Gastrocnemius medialis (tissue), 4 donors: ENCODE measurements at places on chromosomes 2 and 18.
A peak's percentile ranks its signal among the peaks of the same experiment; 100 is the strongest.

DNA sequence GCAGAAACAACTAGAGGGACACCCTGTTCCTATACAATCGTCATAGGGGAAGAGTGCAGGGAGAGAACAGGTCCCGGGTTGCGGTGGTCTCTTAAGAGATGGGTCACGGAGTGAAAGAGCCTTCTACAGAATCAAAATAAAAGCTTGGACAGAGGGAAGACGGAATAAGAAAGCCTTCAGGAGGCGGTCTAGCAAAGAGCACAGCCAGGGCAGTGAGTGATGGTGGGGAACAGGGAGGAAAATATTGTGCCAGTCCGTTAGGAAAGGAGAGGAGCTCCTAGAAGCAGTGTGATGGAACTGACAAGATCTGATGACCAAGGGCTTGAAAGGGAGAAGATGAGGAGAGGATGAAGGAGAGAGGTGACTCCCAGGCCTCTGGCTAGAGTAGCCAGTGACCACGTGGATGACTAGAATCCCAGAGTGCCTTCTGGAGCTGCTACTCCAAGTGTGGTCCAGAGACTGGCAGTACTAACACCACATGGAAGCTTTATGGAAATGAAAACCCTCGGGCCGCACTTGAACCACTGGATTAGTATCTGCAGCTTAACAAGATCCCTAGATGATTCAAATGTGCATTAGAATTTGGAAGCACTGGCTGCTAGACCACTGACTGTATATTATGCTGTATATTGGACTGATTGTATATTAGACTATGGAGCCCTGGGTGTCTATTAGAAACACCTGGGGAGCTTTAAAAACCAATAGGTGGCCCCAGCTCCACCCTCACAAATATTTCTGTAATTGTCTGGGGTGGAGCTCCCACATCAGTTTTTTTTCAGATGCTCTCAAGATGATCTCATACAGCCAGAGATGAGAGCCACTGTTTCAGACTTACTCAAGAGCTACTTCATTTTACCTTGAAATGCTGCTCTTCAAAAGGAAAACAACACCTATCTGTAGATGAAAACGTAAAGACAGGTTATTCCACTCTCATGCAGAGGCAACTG, 1.1 kb upstream of the EVA1A start:
- DNase-seq: no peak

DNA sequence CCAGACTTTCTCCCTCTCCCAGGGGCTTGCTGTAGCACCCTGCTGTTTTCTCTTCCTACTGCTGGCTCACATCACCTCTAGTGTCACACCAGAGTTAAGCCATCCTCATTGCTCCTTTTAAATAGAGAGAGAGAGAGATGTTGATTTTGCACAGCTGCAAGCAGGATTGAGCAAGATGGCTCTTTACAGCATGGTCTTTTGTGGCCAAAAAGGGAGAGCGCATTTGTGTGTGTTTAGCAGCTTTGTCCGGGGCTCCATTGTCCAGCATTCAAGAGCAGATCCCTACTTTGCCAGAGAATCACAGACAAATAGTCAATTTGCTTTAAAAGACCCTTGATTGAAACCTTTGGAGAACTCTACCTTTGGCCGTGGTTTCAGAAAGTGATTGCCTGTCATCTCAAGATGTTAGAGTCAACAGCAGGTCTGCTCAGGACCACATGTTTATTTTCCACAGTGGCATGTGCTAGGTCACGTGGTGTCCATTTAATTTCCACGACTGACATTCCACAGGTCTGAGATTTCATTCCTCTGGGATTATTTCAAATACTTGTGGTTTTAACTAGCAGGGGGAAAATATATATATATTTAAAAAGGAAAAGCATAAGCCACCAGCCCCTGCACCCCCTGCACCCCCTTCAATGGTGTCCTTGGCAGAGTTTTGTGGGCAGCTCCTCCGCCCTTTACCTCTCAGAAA, 359.9 kb upstream of the SLC14A2 start:
- peak; percentile 18 for DNase-seq

DNA sequence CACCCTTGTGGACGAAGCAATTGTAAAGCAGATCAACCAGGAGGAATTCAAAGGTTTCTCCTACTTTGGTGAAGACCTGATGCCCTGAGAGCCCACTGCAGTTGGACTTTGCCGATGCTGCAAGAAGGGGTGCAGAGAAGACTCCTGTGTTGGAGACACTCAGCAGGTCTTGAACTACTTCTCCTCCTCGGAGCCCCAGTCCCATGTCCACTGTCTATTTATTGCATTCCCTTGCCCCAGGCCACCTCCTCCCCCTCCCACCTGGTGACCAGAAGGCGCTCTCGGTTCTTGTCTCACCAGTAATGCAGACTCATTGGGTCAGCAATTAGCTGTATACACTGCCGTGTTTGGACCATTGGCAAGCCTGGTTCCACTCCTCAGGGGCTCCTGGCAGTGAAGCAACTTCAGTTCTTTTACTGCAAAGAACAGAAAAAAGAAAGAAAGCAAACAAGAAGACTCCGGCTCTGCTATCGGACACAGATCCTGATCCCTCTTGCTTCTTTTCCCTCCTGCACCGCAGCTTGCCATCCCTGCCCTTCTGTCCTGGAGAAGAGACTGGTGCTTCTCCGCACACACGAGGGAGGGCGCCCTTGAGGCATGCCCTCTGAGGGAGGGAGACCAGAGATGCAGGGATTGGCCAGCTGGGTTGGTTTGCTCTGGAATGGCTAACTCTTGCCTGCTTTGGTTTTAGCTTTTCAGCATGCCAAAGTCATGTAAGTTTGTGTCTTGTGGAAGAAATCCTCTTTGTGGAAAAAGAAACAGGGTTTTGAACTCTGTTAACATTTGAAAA, 112.2 kb upstream of the EPAS1 start:
- DNase-seq: no peak

- no peak for DNase-seq
Measured at GRCh38 chr2:75595541-75596395, 35.0 kb upstream of the EVA1A start.

- no peak for DNase-seq
Measured at GRCh38 chr2:109374548-109375130, 239.1 kb downstream of the SEPTIN10 start.

DNA sequence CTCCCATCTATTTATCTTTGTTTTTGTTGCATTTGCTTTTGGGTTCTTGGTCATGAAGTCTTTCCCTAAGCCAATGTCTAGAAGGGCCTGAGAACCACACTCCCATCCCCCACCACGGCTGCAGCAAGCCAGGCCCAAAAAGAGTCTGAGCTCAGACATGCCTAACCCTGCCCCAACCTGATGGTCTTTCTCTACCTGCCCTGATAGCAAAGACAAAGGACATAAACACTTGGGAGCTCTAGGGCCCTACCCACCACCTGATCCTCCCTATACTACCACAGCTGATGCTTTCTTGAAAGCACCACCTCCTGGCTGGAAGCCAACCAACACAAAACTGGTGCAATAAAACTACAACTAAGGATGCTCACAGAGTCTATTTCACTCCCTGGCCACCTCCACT, 233.4 kb downstream of the WDR7 start:
- no peak for DNase-seq

DNA sequence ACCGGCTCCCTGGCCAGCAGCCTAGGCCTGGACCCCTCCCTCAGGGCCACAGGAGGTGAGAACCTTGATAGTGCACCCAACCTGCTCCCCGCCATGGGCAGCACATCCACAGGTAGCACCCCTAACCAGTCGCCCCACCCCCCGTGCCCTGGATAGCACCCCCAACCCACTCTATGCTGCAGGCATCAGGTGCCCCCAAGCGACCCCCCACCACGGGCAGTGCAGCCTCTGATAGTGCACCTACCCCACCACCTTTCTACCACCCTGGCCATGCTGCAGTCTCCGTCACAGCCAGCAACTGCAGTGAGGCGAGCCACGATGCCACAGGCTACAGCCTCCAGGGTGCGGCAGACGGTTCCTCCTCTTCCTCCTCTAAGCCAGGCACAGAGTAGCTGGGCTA, 55.6 kb downstream of the SOWAHC start:
- no peak for DNase-seq

DNA sequence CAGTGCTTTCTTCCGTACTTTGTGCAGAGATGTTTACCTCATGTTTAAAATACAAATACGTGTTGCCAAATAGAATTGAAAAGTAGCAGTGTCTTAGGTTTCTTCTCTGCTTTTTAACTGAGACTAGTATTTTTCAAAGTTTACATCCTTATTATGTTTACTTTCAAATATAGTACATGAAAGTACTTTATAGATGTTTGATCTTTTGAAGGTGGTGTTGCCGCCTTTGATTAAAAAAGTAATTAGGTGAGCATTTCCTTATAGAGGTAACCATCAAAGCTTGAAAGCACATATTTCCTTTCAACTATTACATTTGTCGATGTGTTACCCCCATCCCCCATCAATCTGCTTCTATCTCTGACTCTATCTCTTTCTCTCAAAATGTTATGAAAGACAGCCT, 87.0 kb downstream of the CERS6 start:
- DNase-seq: no peak

GRCh38 chr18:75507636-75508035, 80.1 kb upstream of the SMIM21 start:
- DNase-seq: no peak

GRCh38 chr18:5619376-5619775, 75.6 kb upstream of the EPB41L3 start:
- no peak for DNase-seq

- DNase-seq: no peak
Measured at GRCh38 chr18:48260237-48260636, 148.9 kb downstream of the ZBTB7C start.

DNA sequence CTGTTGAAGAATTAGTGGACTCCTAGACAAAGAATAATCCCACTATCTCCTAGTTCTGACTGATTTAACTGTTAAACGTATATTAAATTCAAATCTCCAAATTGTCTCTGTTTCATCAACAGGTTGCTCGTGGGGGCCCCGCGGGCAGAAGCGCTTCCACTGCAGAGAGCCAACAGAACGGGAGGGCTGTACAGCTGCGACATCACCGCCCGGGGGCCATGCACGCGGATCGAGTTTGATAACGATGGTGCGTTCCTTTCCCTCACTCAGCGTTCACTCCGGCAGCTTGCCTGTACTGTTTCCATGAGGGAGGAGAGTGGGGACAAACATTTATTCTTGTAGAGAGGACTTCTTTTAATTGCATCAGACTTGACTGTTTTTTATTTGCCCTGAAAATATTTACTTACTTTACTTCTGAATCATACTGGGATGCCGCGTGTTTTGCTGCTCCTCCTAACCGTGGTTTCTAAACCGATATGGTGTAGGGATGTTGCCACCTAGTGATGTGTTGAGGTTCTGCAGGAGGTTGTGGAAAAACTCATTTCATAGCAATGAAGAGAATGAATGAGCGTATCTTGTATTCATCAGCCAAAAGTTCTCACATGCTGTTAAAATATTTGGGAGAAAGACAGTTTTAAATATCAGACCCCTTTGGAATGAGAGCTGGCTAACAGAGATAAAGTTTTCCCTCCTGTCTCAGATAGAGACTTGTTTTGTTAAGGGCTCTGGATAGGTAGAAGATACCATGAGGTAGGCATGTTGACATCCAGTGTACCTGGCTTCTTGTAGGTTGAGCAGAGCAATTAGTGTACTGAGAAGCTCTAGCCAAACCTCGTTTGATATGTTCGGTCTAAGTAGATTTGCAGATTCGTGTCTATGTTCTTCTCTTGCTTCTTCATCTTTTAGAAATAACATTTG, 38.3 kb downstream of the ITGA6 start:
- DNase-seq: peak; percentile 43

DNA sequence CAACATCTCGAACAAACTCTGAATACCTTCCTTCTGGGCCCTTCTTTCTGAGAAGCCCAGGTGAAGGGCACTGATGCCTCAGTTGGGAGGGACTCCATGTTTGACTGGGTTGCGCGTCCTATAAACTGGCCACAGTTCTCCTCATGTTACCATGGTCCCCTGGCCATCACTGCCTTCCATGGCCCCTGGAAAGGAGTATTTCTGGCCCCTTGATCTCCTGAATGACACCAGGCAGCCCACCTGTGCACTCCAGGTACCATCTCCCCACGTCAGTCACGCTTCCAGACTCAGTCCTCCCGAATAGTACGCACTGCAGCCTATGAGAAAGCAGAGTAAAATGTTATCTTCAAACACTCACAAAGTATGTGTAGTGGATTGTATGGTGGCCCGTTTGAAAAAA, 73.9 kb downstream of the ACKR3 start:
- DNase-seq: no peak

GRCh38 chr2:176001916-176002687, at the start of gene LNPK:
LNPK (minus strand) TSS chr2:176002267; CDS start chr2:175995584, 6,683 bp downstream.
- DNase-seq: peak; percentile 89

DNA sequence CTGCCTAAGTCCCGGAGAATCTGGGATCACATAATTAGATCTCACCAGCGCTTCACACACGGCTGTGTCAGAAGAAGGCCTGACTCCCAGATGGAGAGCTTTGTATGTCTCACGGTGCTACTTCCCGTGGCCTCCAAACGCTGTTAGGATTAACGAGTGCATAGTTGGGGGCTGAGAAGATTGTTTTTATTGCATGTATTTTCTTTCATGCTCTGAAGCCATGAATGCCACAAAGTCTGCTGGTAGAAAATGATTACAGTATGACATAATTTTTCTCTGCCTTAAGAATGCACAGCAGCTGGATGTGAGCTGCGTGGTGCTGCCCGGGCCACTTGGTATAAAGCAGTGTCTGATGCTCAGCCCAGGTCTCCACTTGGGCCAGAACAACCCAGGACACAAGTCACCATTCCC, 166.5 kb downstream of the SEPTIN10 start:
- DNase-seq: no peak

DNA sequence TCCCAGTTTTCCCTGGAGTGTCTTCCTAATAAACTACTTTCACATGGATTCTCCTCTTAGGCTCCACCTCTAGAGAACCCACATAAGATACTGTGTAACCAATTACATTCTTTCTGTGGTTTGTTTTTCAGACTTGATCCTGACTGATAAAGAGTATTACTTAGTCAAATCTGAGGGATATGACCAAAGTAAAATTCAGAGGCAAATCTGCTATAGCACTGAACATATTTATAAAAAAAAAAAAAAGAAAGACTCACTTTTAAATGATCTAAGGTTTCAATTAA, 13.9 kb downstream of the CKAP2L start:
- DNase-seq: no peak

- DNase-seq: no peak
Measured at GRCh38 chr2:217738061-217738460, 264.7 kb downstream of the TNS1 start.

- DNase-seq: no peak
Measured at GRCh38 chr2:88580088-88580487, 47.2 kb downstream of the EIF2AK3 start.

DNA sequence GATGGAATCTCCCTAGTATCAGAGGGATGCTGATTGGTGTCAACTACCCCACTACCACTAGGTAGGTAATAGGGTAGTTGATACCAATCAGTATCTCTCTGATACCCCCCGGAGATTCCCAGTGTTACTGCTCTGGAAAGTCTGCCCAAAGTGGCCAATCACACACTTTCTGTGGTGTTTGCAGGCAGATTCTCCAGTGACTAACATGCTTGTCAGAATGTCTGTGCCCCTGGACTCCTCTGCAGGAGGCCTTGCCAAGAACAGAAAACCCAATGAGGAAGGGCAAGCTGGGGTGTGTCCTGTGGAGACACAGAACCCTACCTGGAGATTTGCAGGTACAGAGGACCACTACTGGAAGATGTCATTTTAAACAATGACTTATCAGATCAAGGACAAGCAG, 135.1 kb downstream of the RIT2 start:
- DNase-seq: no peak

- no peak for DNase-seq
Measured at GRCh38 chr2:203908797-203909185, 27.8 kb upstream of the ICOS start.

GRCh38 chr18:61713502-61713901, 179.3 kb downstream of the RNF152 start:
- no peak for DNase-seq
